Activated effector memory CD4-positive, alpha-beta T cell treated with anti-CD3 and anti-CD28 coated beads, Interleukin-2, amount 50 U/mL, for 16 hours (primary cell): ENCODE measurements at places on chromosomes 3 and 15.

GRCh38 chr3:76267851-76268380 is 482.6 kb upstream of the ZNF717 start:
- no peak for DNase-seq

GRCh38 chr3:188962253-188963247 is 209.2 kb upstream of the TPRG1 start:
- DNase-seq = no peak

DNA sequence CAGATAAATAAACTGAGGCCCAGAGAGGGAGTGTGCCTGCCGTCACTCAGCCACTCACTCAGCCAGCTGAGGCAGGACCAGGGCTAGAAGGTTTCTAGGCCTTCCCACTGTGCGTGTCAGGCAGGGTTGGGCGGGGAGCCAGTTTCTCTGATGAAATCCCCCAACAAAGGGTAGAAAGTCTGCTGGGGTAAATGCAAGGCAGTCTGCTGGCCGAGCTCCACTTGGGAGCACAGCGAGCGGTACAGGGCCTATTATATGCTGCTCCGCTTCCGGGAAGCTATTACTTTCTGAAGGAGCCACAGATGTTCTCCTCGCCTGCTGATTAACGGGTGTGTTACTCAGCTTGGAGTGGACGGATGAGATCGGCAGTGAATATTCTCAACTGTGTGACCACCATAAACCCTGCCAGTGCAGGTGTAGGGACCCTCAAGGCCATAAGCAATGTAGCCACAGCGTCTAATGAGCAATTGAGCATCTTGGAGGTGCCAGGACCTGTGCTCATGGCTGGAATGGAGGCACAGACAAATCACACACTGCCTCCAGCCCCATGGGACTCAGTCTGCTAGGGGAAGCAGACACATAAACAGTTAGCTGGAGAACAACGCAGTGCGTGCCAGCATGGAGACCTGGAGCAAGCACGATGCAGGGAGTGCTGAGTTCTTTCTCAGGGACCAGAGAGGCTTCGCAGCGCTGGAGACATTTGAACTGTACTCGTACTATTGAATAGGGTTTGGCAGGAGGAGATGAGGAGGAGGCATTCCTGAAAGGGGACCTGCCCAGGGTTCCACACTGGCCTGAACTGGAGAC is 42.1 kb downstream of the CORO2B start:
- no peak for DNase-seq

- no peak for DNase-seq
Observed at GRCh38 chr3:90007778-90008499, 900.5 kb downstream of the EPHA3 start.

GRCh38 chr3:34218706-34219385 is 420.4 kb downstream of the PDCD6IP start:
- no peak for DNase-seq

- DNase-seq = no peak
Observed at GRCh38 chr3:187848401-187848800, 103.1 kb upstream of the BCL6 start.

GRCh38 chr3:103894162-103894822 is 1459.5 kb downstream of the ZPLD1 start:
- DNase-seq = no peak

- no peak for DNase-seq
Observed at GRCh38 chr3:102113421-102114041, 264.2 kb downstream of the NFKBIZ start.

GRCh38 chr3:8341821-8342247 is 159.8 kb upstream of the LMCD1 start:
- no peak for DNase-seq

- DNase-seq = no peak
Observed at GRCh38 chr3:175270198-175270837, 411.2 kb downstream of the NAALADL2 start.

- DNase-seq = peak; percentile 91
Observed at GRCh38 chr3:13420831-13421765, 976 bp upstream of the NUP210 start.

- no peak for DNase-seq
Observed at GRCh38 chr3:50304601-50305000, 1.2 kb upstream of the HYAL1 start.

DNA sequence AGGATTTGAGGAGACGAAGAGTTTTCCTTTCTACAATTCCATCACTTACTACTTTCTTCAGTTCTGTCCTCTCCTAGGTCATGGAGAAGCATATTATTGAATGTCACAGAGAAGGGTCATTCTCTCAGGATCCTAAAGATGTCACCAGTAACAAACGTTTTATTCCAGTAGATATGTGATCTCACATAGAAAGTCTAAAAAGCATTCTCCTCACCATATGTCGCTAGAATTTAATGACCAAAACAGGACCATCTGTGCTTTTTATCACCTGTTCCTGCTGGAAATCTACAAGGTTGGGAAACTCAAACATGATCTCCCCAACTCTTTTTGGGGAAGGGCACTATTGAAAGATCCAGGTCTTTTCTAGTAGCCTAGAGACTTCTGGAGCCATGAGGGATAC is 24.0 kb upstream of the FRMD5 start:
- DNase-seq = no peak

- no peak for DNase-seq
Observed at GRCh38 chr3:58724336-58724735, 57.8 kb upstream of the FAM3D start.

DNA sequence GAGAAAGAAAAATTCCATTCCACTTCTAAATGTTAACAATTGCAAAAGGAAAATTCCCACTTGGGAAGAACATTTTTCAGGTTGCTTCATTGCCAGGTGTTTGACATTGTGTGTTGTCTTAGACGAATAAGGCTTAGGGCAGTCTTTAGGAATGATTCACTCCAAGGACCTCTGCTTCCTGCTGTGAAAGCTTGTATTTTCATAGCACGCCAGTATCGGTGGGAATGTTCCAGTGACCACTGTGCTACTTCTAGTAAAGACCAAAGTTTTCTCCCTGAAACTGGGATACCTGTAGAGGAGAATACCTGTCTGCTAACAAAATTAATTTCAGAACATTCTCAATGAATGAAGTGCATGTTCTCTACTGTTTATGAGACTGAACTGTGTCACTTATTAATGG is 64.1 kb downstream of the CDIN1 start:
- no peak for DNase-seq

GRCh38 chr15:100201376-100202280 is 140.1 kb downstream of the ADAMTS17 start:
- DNase-seq = peak; percentile 45

DNA sequence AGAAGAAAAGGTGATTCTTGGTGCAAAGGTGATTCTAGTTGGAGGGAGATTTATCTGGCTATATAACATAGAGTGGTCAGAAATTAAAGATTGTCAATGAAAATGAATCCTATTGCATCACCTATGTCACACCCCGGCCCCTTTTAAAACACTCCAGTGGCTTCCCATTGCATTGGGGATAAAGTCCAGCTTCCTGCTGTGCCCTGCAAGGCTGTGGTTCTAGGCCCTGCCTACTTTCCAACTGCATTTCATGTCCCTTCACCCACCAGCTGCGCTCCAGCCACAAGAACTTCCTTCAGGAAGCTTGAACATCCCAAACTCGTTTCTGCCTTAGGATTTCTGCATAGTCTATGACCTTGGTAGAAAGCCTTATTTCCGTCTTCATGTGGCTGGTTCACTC is 118.7 kb upstream of the UMPS start:
- no peak for DNase-seq

DNA sequence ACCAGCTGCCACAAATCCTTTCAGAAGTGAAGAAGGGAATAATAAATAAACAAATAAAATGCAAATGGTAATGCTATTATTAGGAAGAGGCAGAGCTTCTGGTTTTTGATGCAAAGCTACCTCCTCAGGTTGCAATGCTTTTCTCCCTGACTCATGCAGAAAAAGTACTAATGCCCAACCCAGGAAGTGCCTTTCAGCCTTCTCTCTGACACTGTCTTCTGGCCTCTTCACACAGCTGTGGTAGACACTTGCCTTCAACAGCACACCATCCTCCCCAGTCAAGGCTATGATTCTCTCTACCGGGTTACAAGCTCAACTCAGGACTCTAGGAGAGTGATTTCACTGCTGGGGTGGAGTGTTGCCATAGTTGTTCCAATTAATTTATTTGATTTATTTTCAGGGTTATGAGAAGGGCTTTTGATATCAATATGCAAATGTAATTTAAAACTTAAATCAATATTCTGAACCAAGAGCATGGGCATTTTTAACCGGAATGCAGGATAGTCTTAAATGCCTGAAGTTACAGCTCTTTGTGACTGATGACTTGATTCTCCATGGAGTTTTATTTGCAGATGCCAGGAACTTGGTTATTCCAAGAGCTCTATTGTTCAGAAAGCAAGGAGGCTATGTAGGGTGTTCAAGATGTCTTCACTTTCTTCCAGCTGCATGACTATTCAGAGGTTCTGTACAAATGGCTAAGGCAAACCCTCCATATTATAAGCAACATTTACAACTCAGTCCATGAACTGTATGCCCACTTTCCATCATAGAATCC is 27.1 kb upstream of the GALNT15 start:
- DNase-seq = no peak
